ENCODE measurements at places on chromosomes 11 and 22.
A peak's percentile ranks its signal among the peaks of the same experiment; 100 is the strongest.

DNA sequence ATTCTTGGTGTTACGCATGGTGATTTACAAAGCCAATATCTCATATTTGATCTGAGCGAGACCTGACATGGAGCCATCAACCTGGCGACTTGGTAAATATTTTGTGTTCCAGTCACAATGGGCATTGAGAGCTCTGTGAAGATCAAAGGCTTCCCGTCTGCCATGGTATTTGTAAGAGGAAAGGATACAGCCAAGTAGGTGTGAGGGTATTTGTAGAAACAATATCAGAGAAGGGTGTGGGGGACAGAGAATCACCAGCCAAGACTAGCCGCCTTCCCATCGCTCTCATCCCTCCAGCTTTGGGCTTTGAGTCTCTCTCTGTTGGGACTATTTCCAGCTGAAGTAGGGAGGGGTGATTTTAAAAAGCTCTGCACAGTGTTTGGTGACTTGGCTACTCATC lies 173.4 kb upstream of the BDNF start:
- DNase-seq: no peak

DNA sequence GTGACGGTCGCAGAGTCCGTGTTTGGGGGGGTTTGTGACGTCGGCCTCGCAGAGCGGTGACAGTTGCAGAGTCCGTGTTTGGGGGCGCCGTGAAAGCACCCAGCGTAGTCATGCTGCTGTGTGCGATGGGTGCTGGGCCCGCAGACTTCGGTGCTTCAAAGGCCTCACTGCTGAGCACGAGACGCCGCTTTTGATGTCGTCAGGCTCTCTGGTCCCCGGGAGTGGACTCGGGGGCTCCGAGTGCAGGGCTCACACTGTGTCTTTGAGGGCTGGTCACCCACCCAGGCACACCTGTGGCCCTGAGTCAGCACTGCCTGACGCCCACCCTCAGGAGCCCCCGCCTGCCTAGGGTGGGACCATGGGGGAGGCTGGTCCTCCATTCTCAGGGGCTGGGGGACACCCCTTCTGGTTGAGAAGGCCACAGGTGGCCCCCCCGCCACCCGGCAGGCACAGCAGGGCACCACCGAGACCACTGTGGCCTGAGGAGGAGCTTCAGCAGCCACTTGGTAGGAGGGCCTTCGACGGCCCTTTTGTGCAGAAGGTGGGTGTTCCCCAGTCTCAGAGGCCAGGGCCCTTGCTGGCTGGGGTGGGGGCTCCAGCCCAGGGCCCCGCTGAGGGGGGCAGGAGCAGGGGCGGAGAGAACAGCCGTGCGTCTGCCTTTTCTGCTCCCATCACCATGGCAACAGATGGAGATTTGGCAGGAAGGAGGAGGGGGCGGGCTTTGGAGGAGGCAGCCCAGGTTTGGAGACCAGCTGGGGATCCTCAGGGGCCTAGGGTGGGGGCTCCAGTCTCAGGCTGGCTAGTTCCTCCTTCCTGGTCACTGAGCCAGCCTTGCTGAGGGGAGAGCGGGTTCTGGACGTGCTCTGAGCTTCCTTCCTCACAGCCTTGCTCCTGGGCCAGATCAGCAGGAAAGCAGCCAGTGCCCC lies 20.9 kb downstream of the BRSK2 start:
- peak; percentile 71 for DNase-seq

DNA sequence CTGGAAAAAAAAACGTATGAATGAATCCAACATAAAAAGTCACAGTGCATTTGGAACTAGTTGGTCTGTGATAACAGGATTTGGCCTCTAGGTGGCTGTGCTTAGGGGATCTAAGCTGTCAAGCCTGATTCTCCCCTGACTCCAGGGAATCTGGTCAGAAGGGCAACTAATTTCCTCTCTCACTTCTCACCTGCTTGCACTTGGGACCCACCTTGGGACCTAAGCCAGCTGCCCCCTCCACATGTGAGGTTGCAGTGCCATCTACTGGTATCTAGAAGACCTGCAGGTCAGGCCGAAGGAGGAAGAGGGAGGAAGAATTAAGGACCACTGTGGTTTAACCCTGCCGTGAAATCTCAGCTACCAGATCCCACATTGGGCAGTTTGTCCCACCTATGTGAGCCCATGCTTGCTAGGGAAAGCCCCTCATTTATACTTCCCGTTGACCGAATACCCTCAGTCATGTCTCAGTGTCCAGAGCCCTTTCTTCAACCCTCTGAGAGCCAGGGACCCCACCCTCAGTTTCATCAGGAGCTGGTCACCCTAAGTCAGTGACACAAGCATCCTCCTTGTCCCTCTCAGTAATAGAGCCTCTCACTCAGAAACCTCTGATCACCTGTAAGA lies 33.2 kb upstream of the CAVIN3 start:
- DNase-seq: no peak

DNA sequence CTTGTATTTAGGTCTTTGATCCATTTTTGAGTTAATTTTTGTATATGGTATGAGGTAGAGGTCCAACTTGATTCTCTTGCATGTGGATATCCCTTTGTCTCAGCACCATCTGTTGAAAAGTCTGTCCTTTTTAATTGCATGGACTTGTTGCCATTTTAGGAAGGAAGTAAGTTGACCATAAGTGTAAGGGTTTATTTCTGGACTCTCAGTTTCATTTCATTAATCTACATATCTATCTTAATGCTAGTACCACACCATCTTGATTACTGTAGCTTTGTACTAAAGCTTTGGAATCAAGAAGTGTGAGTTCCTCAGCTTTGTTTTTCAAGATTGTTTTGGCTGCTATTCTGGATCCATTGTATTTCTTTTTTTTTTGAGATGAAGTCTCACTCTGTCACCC lies 31.4 kb downstream of the CBL start:
- DNase-seq: no peak

DNA sequence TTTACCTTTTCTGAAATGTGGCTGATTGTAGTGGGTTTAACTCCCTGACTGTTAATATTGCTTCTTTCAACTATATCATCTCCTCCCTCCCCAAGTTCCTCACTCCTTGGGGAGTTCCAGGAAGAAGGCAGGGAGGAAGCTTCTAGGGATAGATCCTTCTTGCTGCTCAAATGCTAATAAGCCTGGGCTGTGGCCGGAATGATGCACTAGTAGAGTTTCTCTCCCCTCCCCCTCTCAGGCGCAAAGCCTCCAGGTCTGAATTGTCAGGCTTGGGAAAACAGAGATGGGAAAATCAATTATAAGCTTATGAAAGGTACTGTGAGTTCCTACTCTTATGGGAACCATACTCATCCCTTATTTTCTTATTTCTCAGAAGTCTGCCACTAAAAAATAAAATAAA lies 30.8 kb downstream of the FEZ1 start:
- DNase-seq: no peak

- DNase-seq: no peak
Measured at GRCh38 chr22:37340331-37341262, 58.3 kb downstream of the CYTH4 start.

- DNase-seq: no peak
Measured at GRCh38 chr11:4704054-4704789, at the start of gene MMP26. Gene MMP26, plus strand, starts transcription at chr11:4704784.
